ENCODE measurements at places on chromosomes 11 and 22.
A peak's percentile ranks its signal among the peaks of the same experiment; 100 is the strongest.

GRCh38 chr22:50727678-50728522 is 10.1 kb upstream of the ACR start:
- no peak for DNase-seq

- peak; percentile 79 for DNase-seq
These were observed 42.4 kb downstream of the KCNJ4 start for GRCh38 chr22:38412435-38413084.

- DNase-seq = no peak
These were observed 61.8 kb downstream of the SGSM3 start for GRCh38 chr22:40432157-40432556.

DNA sequence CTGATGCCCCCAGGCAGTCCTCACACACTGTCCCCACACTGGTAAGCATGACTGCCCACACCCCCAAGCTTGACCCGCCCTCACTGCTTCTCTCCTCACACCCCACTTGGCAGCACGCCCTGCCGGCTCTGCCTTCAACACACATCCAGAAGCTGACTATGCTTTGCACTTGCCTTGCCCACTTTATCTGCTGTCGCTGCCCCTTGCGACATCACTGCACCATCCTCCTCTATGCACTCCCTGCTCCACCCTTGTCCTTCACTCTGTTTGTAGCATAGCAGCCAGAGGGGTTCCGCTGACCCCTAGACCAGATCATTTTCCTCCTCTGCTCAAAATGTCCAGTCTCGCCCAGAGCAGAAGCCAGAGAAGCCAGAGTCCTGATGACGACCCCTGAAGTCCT is 25.3 kb upstream of the SLC25A1 start:
- DNase-seq = no peak

DNA sequence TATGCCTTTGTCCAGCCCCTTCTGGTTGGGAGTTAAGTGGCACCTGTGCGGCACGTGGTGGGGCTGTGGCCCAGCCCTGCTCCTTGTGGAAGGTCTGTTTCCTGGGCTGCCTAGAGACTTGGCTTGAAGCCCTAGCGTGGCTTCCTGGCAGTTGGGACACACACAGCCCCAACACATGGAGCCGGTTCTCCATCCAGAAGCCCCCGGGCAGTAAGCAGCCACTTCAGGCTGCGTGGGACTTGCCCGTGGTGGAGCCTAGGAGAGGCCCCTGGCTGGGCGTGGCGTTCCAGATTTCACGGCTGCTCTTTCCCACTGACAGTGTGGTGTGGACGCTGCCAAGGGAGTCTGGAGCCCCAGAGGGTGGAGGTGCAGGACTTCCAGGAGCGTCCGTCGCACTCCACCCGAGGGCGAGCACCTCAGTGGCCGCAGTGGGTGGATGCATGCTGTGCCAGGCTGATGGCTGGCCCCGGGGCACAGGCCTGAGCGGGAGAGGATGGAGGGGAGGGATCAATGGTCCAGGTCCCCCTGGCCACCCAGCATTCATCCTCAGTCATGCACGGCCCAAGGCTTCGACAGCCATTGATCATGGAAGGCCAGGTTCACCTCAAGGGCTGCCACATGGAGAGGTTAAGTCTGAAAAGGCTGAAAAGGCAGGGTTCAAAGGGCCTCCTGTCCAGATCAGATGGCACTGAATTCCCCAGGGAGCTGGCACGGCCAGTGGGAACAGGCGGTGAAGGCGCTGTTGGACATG is 9.3 kb downstream of the CCND1 start:
- DNase-seq = no peak

- DNase-seq = peak; percentile 73
These were observed 1.0 kb downstream of the ZBTB16 start for GRCh38 chr11:114060392-114061047.

DNA sequence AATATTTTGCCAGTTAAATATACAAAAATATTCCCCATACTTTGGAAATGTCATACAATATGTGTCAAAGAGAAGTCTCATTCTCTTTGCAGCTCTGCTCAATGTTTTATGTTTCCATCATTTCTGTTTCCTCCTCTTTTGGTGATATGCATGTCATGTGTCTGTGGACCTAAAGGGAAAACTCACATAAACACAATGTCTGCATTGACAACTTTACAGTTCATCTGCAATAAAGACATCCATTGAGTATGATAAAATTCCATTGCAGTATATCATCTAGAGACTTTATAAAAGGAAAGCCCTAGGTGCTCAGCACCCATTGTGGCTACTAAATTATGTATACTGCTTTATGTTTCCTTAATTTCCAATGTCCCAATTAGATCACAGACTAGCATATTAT is 461.3 kb upstream of the FAT3 start:
- DNase-seq = no peak

DNA sequence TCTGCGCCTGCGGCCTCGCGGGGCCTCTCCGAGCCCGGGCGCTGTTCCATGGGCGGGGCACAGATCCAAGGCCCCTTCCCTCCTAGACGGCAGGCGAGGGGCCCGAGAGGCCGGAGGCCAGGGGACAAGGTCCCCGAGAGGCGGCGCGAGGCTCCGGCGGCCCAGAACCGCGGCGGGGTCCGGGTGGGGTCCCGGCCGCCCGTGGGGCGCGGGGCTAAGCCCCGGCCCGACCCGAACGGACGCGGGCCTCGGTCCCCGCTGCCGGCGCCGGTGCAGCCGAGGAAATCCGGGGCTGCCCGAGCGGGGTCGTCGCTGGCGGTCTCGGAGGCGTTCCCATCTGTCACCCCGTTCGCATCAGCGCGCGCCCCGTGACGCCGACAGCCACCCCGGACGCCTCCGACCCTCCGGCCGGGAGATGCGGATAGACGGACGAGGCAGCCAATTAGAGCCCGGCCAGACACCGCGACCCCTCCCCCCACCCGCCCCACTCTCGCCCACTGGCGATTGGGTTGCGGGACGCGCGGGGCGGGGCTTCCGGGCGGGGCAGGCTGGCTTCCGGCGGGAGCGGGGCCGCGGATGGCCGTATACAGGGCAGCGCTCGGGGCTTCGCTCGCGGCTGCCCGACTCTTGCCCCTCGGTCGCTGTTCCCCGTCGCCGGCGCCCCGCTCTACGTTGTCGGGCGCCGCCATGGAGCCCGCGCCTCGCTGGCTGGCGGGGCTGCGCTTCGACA is at the start of gene SELENOO:
SELENOO (plus strand) TSS at position 551 of the 730 bp plus-strand sequence; CDS start at position 577, 26 bp downstream.
- peak; percentile 96 for DNase-seq

GRCh38 chr22:42317691-42318547 is 47.5 kb upstream of the TCF20 start:
- DNase-seq = no peak

DNA sequence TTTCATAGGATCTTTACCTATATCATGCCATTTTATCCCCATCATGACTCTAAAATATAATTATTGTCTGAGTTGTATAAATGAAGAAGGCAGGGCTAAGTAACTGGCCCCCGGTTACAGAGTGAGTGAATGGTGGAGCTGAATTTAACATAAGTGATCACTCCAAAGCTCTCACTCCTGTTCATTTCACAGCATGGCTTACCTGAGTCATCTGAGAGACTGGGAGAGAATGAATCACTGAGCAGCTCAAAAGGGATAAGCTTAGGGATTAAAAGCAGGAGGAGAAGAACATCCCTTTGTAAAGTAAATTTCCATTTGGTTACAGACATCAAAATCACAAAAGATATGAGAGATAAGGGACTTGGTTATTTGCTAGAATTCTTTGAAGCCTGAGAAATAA is 294.0 kb upstream of the CTSC start:
- DNase-seq = no peak

DNA sequence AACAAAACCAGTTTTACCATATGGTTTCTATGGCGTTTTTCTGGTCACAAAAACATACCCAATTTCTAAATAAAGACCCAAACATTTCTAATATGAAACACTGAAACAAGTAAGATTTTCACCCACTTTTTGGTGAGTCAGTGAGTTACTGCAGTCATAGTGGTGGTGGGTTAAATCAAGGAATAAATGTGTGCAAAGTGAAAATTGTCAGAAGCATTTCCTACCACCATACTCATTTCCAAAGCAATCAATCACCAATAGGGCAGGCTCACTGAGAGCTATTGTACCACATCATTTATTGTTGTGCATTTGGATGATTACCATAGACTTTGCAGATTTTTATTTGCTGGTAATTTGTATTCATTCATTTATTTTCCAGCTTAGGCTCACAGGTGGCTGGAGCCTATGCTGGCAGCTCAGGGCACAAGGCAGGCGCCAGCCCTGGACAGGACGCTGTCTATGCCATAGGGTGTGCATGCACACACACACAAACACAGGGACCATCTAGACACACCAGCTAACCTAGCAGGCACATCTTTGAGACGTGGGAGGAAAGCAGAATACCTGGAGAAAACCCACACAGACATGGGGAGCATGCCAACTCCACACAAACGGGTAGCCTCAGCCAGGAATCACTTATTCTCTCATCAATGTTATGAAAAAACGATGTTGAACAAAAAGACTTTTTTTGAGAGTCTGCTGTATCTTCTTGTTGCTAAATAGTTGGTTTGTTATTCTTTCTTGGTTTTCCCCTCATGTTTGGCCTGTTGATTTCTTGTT is 5.1 kb downstream of the FAM118B start:
- no peak for DNase-seq

- DNase-seq = no peak
These were observed 230.8 kb downstream of the ADAMTS15 start for GRCh38 chr11:130679247-130679646.
